ENCODE measurements at places on chromosomes 12 and 14.

GRCh38 chr14:81172881-81173280, 47.9 kb downstream of the GTF2A1 start:
- peaks cover 19% of the 10 kb centered on the region for H3K4me1 ChIP-seq
- H3K27ac ChIP-seq = no peak overlapping the region
- H3K27me3 ChIP-seq = no peaks in the 10 kb centered on the region
- DNase-seq = no peak

- no peaks in the 10 kb centered on the region for H3K4me1 ChIP-seq
- H3K4me3 ChIP-seq = no peak overlapping the region
- H3K27me3 ChIP-seq = no peaks in the 10 kb centered on the region
- no peak overlapping the region for H3K27ac ChIP-seq
- H3K36me3 ChIP-seq = no peaks in the 10 kb centered on the region
These were observed 586.9 kb downstream of the CCER1 start for GRCh38 chr12:90368081-90368480.

- no peak overlapping the region for H3K4me3 ChIP-seq
- no peak overlapping the region for H3K27ac ChIP-seq
- H3K27me3 ChIP-seq = no peaks in the 10 kb centered on the region
- no peaks in the 10 kb centered on the region for H3K4me1 ChIP-seq
These were observed 905.3 kb upstream of the MDGA2 start for GRCh38 chr14:48580692-48581091.

- H3K4me3 ChIP-seq = no peak overlapping the region
- no peaks in the 10 kb centered on the region for H3K27me3 ChIP-seq
- H3K36me3 ChIP-seq = peaks cover 66% of the 10 kb centered on the region
- H3K27ac ChIP-seq = peak overlapping the region; percentile 91
- DNase-seq = no peak
These were observed 66.6 kb downstream of the KDM2B start for GRCh38 chr12:121514184-121514742.

DNA sequence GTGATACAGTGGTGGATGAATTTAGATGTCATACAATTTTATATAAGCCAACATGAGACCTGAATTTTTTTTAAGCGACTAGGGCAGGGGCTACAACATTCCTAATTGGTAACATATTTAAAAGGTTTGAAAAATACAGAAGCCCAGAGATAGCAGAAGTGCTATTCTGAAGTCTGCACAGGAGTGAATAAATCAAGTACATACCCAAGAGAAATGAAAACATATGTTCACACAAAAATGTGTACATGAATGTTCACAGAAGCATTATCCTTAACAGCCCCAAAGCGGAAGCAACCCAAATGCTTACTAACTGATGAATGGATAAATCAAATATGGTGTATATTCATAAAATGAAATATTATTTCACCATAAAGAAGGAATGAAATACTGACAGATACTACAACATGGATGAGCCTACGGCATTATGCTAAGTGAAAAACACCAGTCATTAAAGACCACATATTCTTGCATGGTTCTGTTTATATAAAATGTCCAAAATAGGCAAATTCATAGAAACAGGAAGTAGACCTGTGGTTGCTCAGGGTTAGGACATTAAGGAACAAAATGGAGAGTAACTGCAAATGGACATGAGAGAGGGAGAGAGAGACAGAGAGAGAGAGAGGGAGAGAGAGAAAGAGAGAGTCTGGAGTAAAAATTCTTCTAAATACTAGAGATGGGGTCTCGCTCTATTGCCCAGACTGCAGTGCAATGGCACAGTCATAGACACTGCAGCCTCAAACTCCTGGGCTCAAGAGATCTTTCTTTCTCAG, 28.0 kb upstream of the GXYLT1 start:
- H3K4me1 ChIP-seq = peaks cover 9% of the 10 kb centered on the region
- no peaks in the 10 kb centered on the region for H3K27me3 ChIP-seq
- H3K36me3 ChIP-seq = peaks cover 9% of the 10 kb centered on the region
- H3K4me3 ChIP-seq = no peak overlapping the region
- no peak overlapping the region for H3K27ac ChIP-seq

GRCh38 chr12:64258576-64258975, 36.5 kb upstream of the KICS2 start:
- no peak overlapping the region for H3K27ac ChIP-seq
- no peak for DNase-seq
- no peaks in the 10 kb centered on the region for H3K36me3 ChIP-seq
- peaks cover 7% of the 10 kb centered on the region for H3K27me3 ChIP-seq
- H3K4me1 ChIP-seq = peaks cover 5% of the 10 kb centered on the region
- H3K4me3 ChIP-seq = no peak overlapping the region

DNA sequence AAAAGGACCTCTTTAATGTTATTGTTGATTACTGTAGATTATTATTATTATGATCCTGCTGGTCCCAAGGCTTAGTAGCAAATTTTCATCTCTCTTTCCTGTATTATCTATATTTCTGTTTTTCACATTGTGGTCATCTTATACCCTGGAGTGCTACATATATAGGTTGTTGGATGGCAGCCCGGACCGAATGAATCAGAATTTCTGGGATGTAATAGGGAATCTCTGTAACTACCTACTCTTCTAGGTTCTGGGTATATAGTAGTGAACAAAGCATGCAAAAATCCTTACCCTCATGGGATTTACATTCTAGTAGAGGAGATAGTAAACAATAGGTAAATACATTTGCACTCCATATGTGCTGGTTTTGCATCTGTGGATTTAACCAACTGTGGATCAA, 31.4 kb downstream of the NUBPL start:
- H3K27me3 ChIP-seq = no peaks in the 10 kb centered on the region
- no peak overlapping the region for H3K27ac ChIP-seq
- no peak overlapping the region for H3K4me3 ChIP-seq
- DNase-seq = no peak
- no peaks in the 10 kb centered on the region for H3K36me3 ChIP-seq

- H3K4me3 ChIP-seq = no peak overlapping the region
- H3K27me3 ChIP-seq = peaks cover 51% of the 10 kb centered on the region
- no peak overlapping the region for H3K27ac ChIP-seq
- H3K36me3 ChIP-seq = no peaks in the 10 kb centered on the region
- DNase-seq = no peak
These were observed 62.6 kb upstream of the IGF1 start for GRCh38 chr12:102542816-102543440.

DNA sequence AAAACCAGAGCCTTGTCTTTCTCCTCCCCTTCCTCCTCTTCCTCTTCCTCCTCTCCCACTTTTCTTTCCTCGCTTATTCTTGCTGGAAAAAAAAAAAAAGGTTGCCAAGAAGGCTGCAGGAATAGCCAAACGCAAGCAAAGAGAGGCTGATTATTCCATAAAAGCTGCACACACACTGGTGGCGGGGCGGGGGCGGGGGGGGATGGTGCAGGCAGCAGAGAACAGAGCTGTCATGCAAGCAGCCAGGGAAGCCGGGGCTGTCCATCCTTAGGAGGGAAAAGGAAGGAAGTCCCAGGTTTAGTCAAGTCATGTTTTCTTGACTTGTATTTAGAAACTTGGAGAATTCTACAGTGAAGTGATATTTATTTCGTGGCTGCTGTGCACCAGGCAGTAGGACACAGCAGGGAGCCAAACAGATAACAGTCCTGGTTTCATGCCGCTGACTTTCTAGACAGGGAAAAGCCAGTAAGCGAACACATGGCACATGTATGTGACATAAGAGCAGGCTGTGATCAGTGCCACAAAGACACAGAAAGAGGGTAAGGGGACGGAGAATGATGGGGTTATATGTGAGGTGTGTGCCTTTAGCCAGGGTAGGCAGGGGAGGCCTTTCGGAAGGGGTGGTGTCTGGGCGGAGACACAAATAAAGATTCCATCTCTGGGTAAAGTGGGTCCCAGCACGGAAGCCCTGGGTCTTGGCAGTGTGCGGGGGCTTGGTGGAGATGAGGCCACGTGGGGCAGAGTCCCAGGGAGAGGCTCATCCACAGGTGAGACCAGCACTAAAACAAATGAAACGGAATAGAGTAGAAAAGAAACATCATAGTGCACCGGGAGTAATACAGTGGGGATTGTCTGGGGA, 56.6 kb upstream of the SCN8A start:
- no peak for DNase-seq
- no peaks in the 10 kb centered on the region for H3K36me3 ChIP-seq

- H3K27ac ChIP-seq = no peak overlapping the region
- no peak for DNase-seq
- peaks cover 11% of the 10 kb centered on the region for H3K4me1 ChIP-seq
These were observed 5.4 kb upstream of the RIC8B start for GRCh38 chr12:106769078-106769477.

DNA sequence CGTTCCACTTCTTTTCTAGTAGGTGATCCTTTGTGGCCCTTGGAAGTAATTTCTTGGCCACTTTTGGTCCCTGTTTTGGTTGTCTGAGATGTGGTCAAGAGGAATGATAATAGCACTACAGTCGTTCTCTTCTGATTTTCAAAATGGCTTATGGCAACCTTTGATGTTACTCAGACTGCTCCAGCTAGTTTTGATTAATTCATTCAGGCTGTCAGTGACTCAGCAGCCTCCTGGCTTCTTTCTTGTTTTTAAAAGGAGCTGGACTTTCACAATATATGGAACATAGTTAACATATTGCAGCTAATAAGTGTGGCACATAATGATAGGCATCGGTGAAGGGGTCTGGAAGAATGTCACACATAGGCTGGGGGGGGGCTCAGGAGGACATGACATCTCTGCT, 47.3 kb downstream of the WDR20 start:
- H3K27ac ChIP-seq = peak overlapping the region; percentile 42
- H3K27me3 ChIP-seq = no peaks in the 10 kb centered on the region
- H3K4me1 ChIP-seq = peaks cover 55% of the 10 kb centered on the region
- no peak for DNase-seq
- H3K4me3 ChIP-seq = no peak overlapping the region

- no peaks in the 10 kb centered on the region for H3K4me1 ChIP-seq
- H3K4me3 ChIP-seq = no peak overlapping the region
- H3K27me3 ChIP-seq = no peaks in the 10 kb centered on the region
- DNase-seq = no peak
These were observed 105.2 kb downstream of the SLC41A2 start for GRCh38 chr12:104852896-104853295.

DNA sequence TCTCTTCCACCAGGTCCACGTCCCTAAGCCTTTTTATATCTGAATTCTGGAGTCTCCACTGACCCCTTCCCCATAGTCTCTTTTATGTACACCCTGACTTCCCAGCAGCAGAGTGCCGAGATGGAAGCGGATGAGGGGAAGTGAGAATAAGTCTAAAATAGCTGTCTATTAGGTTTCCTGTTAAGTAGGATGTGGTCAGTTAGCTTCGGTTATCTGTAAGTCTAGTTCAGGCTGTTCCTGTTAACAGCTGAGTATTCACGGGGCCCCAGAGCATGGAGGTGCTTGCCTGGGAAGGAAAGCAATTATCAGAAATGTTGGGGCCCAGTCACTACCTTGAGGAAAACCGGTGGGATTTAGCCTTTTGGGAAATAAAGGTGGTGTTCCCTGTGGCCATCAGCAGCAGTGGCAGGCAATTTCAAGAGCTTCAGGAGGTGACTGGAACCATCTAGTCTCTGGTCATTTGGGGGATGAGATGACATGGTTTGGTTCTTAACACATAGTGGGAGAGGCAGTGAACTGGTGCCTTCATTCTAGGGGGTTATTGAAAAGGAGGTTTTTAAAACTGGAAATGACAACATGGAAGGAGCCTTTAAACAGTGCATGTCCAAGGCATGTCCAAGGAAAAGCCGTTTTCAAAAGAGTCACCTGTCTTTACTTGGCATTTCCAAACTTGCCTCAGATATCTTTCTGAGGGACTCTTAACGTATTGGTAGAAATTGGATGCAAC, 21.8 kb downstream of the CHST11 start:
- no peaks in the 10 kb centered on the region for H3K27me3 ChIP-seq
- peak overlapping the region; percentile 96 for H3K27ac ChIP-seq
- peaks cover 65% of the 10 kb centered on the region for H3K4me1 ChIP-seq
- DNase-seq = peak; percentile 37
- peaks cover 21% of the 10 kb centered on the region for H3K36me3 ChIP-seq

DNA sequence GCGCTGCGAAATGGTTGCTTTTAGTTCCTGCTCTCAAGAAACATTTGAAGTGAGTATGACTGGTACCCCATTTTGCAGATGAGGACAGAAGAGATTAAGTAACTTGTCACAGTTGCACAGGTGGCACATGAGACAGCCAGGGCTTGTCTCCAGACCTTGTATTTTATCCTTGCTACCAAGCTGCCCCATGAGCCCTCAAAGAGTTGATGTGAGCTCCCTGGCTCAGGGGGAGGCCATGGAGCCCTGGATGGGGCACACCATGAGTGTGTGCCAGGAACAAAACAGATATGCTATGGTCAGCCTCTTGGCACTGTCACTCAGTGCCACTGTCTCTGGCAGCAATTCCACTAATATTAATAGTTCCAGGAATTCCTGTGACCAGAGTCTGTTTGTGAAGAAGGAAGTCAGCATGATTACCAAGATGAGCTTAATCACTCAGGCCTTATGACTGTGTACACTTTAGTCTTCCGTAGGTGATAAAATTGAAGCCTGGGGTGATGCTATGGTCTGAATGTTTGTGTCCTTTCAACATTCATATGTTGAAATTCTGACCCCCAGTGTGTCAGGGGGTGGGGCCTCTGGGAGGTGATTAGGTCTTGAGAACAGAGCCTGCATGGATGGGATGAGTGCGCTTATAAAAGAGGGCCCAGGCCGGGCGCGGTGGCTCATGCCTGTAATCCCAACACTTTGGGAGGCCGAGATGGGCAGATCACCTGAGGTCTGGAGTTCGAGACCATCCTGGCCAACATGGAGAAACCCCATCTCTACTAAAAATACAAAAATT, 806.8 kb downstream of the AACS start:
- no peak overlapping the region for H3K4me3 ChIP-seq
- H3K4me1 ChIP-seq = no peaks in the 10 kb centered on the region
- DNase-seq = no peak
- H3K27ac ChIP-seq = no peak overlapping the region

DNA sequence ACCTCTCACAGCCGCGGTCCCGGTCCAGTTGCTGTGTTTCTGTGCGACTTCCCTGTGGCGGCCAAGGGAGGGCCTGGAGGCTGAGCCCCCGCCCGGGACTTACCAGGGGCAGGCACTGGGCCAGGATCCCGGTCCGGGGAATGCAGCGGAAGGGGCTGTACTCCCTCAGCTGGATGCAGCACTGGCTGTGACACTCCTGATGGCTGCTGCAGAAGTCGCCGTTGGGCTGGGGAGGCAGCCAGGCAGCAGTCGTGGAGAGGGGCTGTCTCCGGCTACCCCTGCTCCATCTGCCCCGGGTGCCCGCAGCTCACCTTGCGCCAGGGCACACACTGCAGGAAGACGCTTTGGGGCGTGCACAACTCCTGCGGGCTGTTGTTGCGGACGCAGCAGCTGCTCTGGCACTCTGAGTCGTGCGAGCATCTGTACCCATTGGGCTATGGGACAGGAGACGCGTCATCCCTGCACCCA, 6.2 kb downstream of the LRCOL1 start:
- H3K27ac ChIP-seq = no peak overlapping the region
- no peak overlapping the region for H3K4me3 ChIP-seq
- H3K36me3 ChIP-seq = no peaks in the 10 kb centered on the region
- no peak for DNase-seq
- peaks cover 12% of the 10 kb centered on the region for H3K4me1 ChIP-seq

GRCh38 chr14:81298122-81298521, 77.4 kb upstream of the GTF2A1 start:
- H3K4me3 ChIP-seq = no peak overlapping the region
- no peak for DNase-seq
- no peaks in the 10 kb centered on the region for H3K27me3 ChIP-seq

- H3K27me3 ChIP-seq = no peaks in the 10 kb centered on the region
- H3K36me3 ChIP-seq = no peaks in the 10 kb centered on the region
- no peak overlapping the region for H3K27ac ChIP-seq
- no peak for DNase-seq
- no peak overlapping the region for H3K4me3 ChIP-seq
These were observed 377.7 kb downstream of the SLC16A7 start for GRCh38 chr12:59973515-59973914.
